ENCODE measurements at places on chromosomes 6 and 20.

- no peak for DNase-seq
Measured at GRCh38 chr6:26249957-26250697, 114.9 kb upstream of the BTN3A2 start.

DNA sequence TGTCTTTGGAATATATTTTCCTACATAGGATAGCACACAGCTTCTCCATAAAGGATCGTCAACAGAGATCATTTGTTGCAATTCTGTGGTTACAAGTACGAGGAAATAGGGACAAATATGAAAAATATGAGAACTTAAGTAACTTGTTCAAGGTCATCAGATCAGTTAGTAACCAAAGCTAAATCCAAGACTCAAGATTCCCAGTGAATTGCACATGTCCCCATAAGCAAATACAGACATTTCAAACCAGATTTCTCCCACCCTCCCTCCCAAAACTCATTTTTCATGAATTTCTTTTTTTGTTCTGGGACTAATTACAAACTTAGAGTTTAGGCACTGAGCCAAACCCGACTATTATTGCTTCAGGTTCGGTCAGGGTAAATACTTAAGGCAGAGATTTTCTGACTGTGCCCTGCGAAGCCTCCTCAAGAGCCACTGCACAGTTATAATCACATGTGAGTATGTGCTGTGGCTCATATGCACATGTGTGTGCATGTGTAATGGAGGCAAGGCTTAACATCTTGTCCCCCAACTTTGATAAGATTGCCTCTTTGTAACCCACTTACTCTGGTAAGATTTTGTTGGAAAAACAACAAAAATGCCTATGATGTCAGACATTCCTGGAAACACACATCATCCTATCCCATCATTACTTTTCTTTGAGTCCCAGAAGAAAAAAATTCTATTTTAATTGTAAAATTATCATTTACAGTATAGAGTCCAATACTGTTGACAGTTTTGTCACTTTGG, 216.2 kb downstream of the CD83 start:
- no peak for DNase-seq

DNA sequence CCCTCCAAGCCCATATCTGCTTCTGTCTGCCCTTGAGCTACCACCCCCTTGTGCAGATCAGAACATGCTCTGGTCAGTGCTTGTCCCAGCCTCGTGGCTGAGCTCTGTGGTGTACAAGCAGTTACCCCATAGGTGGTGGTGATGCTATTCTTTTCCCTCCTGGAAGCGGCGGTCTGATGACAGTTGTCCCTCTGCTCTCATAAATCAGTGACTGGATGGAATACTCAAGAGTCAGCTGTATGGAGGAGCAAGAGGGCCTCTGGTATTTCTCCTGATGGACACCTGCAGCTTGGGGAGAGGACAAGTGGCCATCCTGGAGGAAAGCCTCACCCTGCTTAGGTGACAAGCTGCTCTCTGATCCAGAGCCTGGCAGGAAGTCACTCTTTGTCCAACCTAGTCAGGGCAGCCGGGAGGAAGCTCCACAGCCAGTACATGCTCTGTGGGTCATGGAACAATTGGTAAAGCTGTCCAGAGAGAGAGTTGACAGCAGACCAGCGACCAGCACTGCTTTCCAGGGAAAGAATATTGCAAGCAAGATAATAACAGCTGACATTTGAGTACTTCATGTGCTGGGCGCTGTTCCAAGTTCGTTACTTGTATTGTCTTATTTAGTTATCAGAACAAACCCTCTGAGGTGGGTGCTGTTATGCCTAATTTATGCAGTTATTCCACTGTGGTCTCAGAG, 47.1 kb downstream of the SCAND1 start:
- no peak for DNase-seq

DNA sequence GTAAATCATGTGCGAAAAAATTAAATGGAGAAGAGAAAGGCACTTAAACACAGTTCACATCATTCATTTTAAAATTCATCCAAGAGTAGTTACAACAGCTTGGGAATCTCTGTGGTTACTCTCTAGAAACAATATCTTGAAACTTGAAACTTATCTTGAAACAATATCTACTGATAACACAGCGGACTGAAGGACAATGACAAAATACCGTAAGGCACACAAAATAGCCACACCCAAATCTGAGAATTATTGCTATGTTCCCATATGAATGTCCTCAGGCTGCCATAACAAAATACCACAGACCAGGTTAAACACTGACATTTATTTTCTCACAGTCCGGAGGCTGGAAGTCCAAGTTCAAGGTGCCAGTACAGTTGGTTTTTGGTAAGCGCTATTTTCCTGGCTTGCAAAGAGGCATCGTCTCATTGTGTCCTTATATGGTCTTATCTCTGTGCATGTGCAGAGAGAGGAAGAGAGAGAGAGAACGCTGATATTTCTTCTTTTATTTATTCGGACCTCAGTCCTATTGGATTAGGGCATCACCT, 122.5 kb upstream of the BTBD3 start:
- no peak for DNase-seq

- DNase-seq: no peak
Measured at GRCh38 chr6:7445885-7446461, 56.4 kb downstream of the RIOK1 start.

DNA sequence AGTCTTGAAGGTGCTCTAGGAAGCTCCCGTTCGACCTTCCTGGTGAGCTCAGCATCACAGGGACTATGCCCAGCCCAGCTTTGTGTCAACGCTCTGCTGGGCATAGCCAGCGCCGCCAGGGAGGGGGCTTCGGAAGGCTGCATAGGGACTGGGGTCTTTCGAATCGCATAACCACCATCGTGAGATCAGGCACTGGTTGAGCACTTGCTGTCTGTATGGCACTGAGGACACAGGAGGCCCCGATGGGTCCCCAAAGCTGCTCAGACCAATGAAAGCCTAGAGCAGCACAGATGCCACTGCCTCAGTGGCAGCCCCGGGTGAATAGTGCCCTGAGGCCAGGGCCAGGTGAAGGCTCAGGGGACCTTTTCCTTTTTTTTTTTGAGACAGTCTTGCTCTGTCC, 96.7 kb downstream of the TAF4 start:
- no peak for DNase-seq
